Muscle of arm (tissue), 14 donors: ENCODE measurements at places on chromosomes 6 and 20. TPM values are rescaled to one million over a fixed set of nuclear protein-coding genes. Genes with fewer than 3 reads are reported as not detected.

Gene MLN
- polyA plus RNA-seq = not detected

DNA sequence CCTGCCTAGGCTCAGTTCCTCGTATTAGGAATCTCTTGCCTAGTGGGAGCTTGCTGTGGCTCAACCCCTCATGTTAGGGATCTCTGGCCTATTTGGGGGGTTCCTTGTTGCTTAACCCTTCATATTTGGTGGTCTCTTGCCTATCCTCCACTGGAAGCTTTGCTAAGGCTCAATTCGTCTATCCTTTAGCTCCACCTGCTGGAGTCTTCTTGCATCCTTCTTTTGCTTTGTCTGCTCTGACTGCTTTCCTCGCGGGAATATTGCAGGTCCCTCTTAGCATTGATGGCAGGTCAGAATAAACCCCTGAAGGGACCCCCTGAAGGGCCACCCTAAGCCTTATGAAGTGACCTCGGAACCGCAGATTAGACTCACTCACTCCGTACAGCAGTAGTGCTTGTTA is 203.0 kb upstream of the TBX18 start:
- DNase-seq = no peak

Gene AVP
- polyA plus RNA-seq = not detected

Gene MUC22
- polyA plus RNA-seq = not detected

- peak; percentile 62 for DNase-seq
Measured at GRCh38 chr20:25399037-25399430, 8.4 kb upstream of the ABHD12 start.

DNA sequence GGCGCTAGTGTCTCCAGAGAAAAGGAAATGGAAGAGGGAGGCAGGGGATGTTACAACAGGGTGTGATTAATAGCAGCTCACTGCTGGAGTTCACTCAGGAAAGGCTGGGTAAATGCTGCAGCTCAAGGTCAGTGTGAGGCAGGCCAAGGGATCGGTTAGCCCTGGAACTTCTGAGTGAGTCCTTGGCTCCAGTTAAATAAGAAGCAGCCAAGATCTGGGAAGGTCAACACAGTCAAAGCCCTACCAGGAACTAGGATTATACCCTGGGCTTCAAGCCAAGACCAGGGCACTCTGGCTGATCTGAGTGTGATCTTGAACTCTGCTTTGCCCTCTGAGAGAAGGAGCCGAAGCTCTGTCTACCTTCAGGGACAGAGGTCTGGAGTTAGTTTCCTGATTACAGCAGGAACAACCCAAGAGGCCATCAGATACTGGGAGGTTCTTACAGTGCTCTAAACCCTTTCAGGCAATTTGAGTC is 44.3 kb downstream of the TPD52L1 start:
- peak; percentile 43 for DNase-seq
